CD4-positive, alpha-beta T cell treated with Interleukin-6 for 4 hours (primary cell): ENCODE measurements at places on chromosomes 12 and 14.

GRCh38 chr12:27595231-27595642 lies 71.2 kb downstream of the PPFIBP1 start:
- no peak for DNase-seq

- no peak for DNase-seq
Measured at GRCh38 chr12:5499566-5500330, 67.8 kb downstream of the NTF3 start.

- DNase-seq: no peak
Measured at GRCh38 chr12:93273834-93274564, 103.7 kb upstream of the NUDT4 start.

GRCh38 chr14:74864198-74864597 lies 11.7 kb downstream of the PROX2 start:
- DNase-seq: no peak

DNA sequence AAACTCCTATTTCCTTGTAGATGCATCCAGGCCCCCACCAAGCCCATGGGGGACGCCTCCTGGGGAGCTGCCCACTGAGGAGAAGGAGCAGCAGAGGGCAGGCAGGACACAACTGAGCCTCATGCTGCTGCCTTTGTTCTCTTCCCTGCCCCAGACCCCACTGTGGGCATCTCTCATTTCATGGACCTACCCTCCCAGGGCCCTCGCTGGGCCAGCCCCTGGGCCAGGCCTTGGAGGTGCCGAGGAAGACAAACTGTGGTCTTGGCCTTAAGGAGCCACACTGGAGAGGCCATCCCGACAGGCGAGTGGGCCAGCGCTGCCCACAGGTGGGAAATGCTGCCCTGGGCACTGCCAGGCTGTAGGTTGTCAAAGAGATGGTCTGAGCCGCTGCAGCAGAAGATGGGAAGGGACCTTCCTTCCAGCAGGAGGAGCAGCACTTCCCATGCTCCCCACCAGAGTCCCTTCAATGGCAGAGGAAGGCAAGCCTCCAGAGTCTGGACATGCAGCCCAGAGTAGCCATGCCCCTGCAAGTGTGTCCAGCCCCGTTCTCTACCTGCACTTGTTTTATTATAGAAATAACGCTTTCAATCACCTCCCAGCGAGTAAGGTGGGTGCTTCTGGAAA lies 147.4 kb downstream of the BCL11B start:
- no peak for DNase-seq

- DNase-seq: no peak
Measured at GRCh38 chr12:96242597-96242996, 48.4 kb downstream of the ELK3 start.

DNA sequence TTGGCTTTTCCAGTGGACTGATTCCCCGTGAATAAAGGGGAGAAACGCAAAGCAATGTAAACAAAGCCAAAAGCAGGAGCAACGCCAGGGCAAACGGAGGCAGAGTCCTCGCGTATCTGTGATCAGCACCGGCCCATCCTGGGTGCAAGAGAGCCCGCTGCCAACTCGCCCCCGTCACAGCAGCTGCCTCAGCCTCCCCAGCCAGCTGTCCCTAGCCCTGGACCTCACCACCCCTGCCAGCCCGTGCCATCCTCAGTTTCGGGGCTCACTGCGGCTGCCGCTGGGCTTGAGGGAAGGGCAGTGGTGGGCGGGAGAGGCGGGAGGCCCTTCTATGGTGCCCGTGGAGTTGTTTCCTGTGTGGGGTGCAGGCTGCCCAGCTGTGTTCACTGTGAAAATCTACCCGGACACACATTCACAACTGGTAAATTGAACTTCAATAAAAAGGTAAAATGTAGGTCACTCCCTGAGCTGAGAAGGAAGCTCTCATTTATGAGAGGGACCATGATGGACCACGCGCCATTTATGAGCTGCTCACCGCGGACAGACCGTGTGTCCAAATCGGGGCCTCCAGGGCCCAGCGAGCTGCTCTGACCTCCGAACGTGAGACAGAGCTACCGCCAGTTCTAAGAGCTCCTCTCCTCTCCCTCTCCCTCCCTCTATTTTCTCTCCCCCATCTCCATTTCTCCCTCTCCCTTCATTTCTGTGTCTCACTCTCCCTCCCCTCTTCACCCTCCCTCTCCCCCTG lies 330.5 kb upstream of the SFSWAP start:
- DNase-seq: no peak

- DNase-seq: no peak
Measured at GRCh38 chr14:31297701-31298344, 90.2 kb upstream of the HECTD1 start.

GRCh38 chr14:98582276-98582675 lies 689.7 kb downstream of the BCL11B start:
- no peak for DNase-seq

GRCh38 chr12:95151821-95152220 lies 65.4 kb downstream of the FGD6 start:
- DNase-seq: no peak

DNA sequence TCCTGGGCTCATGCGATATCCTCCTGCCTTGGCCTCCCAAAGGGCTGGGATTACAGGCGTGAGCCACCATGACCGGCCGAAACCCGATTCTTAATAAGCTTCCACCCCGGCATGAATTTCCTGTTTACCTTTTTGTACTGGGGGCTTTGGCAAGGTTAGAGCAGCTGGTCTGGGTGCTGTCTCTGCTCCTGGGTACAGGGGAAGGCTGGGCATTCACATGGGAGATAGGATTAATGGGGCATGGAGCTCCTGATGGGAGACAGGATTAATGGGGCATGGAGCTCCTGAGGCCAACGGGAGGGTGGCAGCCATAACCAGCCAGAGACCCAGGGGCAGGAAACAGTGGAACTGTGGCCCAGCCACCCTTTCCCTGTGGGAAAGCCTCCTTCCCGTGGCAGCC lies 69.5 kb upstream of the DICER1 start:
- no peak for DNase-seq

DNA sequence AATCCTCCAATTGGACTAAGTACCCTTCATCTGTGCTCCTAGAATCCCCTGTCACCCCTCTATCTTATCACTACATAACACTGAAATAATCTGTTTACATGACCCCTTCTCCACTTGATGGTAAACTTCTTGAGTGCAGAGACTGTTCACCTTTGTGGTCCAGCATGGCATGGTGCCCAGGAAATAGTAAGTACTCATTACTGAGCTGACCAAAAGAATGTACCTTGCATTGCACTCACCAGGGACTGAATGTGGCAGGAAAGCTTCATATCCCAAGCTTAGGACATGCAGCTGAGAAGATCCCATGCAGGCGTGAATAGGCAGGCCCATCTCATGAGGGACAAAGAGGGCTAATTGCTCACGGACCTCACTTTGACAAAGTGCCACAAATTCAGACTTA lies 1.4 kb upstream of the GARIN2 start:
- DNase-seq: no peak

DNA sequence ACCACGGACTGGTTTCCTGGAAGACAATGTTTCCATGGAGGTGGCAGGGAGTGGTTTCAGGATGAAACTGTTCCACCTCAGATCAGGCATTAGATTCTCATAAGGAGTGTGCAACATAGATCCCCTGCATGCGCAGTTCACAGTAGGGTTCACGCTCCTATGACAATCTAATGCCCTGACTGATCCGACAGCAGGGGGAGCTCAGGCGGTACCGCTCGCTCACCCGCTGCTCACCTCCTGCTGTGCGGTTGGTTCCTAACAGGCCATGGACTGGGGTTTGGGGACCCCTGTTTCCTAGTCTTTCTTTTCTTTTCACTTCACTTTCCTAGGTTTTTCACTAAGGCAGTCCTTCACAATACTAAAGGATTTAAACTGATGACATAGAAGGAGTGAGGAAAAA lies 39.6 kb downstream of the GUCY2C start:
- DNase-seq: no peak

DNA sequence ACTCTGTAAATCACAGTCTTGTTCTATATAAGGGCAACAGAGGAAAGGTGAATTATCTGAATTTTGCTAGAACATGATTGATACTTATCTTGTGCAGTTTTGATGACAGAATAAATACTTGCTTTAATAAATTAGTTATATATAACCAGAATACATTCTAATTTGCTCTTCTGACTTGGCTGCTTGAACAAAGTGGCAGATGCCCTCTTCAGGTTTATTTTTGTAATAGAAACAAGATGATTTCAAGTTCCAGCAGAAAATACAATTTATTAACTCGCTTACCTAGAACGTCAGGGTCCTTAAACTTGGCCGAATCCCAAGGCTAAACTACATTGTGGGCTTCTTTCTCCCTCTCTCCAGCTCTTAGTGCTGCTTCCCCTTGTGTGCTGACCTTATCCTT lies 57.6 kb upstream of the SSTR1 start:
- DNase-seq: no peak

DNA sequence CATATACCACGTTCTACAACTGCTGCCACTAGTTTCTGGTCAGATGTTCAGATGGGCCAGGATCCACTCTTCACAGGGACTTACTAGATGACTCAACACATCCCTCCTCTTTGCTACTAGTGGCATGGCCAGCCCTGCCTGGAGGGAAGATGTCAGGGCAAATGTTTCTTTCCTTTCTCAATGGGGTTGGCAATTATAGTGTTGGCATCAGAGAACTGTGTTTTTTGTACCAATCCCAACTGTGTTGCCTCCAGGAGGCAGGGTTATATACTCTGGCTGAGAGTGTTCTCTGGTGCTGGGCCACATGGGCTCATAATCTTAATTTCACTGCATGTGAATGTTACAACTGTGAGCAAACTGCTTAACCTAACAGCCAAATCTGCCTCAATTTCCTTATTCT lies 69.9 kb upstream of the AVPR1A start:
- no peak for DNase-seq

DNA sequence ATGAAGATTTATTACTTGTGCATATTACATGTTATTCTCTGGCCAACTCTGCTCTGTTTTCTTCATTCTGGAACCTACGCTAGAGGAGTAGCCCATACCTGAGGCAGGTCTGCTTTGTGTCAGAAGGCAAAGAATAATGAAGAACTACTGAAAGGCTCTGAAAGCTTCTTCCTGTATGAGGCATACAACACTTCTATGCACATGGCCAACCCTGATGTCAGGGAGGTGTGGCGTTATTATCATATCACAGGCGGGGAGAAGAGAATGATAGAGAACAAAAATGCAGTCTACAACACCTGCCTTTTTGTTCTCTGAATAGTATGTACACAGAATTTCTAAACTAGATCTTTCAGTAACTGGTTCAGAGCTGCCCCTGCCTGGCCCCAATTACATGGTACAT lies 32.5 kb upstream of the CRY1 start:
- no peak for DNase-seq

- no peak for DNase-seq
Measured at GRCh38 chr12:41510470-41510869, 322.4 kb downstream of the PDZRN4 start.

GRCh38 chr14:31001339-31001658 lies 24.1 kb upstream of the AP4S1 start:
- DNase-seq: no peak

GRCh38 chr12:10167599-10167998 lies 4.3 kb downstream of the OLR1 start:
- no peak for DNase-seq

DNA sequence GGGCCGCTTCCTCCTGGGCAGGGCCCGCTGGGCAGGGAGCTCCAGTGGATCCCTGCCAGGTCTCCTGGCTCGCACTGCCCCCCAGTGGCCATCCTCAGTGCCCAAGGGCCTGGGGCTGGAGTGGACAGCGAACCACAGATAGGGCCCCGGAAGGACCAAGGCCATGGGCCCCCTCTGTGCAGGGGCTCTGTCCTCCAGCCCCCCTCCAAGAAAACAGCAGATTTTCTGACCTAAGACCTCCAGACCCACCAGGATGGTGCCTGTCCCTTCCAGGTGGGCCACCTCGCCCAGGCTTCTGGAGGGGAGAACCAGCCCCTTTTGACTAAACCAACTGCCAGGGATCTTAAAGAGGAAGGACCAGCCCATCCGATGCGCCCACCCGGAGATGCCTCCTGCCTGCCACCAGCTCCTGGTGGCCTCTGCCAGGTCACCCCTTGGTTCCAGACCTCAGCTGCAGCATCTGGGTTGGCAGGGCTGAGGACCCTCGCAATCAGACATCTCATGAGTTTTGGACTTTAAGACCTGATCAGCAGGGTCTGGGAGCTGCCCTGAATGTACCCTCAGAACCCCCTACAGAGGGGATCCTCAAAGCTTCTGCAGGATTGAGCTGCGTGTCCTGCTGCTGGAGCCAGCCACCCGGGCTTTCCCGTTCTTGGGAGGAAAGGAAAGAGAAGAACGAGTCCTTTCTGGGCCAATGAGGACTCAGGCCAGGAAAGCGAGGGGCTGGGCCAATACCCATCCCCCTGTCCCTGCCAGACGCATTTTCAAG lies 325.8 kb upstream of the DIO3 start:
- no peak for DNase-seq

GRCh38 chr14:49946320-49947141 lies 53.6 kb downstream of the ARF6 start:
- peak; percentile 58 for DNase-seq

DNA sequence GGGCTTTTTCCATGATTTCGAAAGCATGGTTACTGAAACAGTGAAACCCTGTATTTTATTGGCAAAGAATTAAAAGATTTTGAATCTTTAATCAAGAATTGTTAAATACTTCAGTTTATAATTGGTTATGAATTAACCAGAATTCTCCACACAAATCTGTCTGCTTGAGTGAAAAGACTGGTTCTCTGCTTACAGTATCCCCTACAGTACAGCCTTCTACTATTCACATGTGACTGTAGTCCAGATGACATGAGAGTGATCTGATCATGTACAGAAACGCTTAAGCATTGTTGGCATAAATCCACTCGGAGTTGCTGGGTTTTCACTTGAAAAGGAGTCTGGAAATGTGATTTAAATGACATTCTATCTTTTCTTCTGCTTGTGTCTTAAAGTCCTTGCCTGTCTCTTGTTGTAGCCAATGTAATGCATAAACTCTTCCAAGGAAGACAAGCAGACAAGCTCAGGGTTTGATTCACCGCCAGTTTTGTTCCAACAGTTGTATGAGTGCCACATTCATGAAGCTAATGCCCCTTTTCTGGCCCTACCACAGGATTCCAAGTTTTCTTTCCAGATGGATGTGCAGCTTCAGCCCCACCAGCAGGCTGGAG lies 222.0 kb upstream of the LRIG3 start:
- DNase-seq: no peak

- no peak for DNase-seq
Measured at GRCh38 chr12:2256453-2256852, 203.7 kb downstream of the CACNA1C start.

DNA sequence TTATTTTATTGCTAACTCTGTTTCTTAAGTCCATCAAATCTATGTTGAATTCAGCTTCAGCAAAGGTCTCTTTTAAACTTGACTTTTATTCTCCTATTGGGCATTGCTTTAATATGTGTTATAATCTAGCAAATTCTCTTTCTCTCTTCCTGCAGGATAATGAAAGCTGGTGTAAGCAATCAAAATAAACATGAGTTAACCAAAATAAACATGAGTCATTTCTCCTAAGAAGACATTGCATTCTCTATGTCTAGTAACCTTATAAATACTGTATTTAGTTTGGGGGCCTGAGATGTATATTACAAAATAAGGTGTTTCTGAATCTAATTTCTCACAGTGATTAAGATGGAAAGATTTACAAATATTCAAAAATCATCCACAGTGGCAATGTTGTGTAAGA lies 739.1 kb upstream of the ATXN7L3B start:
- no peak for DNase-seq
